ENCODE measurements at places on chromosomes 11 and 22.

- no peak for DNase-seq
Measured at GRCh38 chr22:37443977-37444376, 16.7 kb upstream of the ELFN2 start.

DNA sequence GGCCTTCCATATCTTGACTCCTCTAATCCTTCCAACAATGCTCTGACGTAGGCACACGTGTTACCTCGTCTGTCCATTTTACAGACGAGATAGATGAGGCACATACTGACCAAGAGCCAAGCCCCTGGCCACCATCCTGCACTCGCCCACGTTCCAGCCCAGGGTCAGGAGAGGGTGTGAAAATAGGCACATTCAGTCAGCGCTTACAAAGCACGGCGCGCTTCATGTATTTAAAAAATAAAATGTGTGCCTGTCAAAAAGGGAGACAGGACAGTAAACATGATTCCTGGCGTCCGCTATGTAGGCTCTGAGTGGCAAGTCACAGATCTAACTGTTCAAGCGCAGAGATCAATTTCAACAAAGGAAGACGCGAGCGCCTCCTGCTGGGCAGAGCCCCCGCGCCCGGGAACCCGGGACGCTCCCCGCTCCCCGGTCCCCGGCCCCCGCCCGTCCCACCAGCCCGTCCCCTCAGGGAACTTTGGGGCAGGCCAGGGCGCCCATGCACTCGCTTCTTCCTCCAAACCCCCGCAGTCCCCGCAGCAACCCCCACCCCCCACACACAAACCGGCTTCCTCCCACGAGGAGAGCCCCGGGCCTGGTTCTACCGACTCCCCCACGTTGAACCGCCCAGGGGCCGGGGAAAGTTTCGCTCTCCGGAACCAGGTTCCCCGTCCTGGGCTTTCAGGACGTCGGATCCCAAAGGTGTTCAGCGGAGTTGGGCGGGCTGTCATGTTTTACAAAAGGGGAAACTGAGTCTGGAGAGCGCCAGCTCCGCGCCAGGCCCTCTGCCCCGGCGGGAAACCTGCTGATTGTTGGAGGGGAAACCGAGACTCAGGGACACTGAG lies 10.4 kb upstream of the C1QTNF6 start:
- DNase-seq: peak; percentile 90

GRCh38 chr22:27206374-27207133 lies 549.2 kb downstream of the MIAT start:
- DNase-seq: no peak

DNA sequence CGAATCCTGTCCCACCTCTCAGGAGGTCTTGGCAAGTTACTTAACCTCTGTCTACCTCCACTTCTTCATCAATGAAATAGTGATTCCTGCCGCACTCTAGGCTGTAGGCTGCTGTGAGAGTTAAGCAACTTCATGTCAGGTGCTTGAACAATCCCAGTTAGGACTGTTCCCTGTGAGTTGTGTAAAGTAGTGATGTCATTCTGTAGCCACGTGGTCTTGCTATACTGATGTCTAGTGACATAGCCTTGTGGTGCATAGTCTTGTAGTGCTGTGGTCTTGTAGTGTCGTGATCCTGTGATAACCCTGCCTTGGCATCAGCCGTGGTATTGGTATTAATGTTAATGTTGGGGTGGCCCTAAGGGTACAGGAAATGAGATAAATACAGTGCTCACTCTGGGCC lies 30.3 kb upstream of the PRR5 start:
- no peak for DNase-seq

DNA sequence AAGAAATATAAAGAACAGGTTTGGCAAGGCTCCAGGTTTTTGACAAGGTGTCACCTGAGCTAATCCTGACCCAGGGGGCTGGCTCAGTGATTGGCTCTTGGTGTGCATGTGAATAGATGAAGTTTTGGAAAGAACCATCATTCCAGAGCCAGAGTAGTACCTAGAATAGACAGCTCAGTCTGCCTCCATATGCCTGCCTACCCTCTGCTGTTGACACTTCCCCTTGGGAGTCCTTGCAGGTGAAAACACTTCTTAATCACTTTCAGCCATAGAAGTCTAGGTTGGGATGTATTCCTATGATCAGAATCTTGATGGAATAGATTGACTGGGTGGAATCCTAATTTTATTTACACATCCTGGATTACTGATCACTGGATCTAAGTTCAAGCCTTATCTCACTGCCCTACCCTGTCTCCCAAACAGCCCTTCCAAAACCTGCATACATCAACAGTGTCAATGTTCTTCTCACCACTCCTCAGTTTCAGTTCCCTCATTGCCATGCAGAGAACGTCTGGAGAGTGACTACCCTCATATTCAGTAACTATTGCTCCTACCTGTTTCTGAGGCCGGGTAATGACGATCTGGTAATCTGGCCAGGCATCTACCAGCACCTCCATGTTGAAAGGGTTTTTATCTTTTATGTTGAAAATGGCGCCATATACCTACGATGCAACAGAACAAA lies 6.7 kb downstream of the GLYATL2 start:
- DNase-seq: no peak

GRCh38 chr22:32827049-32827602 lies 25.6 kb downstream of the TIMP3 start:
- DNase-seq: no peak

- DNase-seq: no peak
Measured at GRCh38 chr11:44979543-44980399, 29.1 kb upstream of the TP53I11 start.

- peak; percentile 87 for DNase-seq
Measured at GRCh38 chr11:66883016-66883965, 26.4 kb downstream of the LRFN4 start.

DNA sequence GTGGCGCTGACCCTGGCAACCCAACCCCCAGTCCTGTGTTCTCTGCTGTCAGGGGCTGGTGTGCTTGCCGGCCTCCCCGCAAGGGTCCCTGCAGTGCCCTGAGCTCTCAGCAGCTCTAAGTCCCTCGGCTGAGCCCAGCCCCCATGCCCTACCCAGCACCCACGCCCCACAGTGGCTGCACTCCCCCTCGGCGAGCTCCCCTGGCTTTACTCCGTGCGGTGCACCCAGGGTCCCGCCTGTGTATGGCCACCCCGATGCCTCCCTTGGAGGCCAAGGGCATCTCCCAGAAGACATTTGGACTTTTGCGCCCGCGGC lies 72.5 kb upstream of the SHISAL1 start:
- no peak for DNase-seq

DNA sequence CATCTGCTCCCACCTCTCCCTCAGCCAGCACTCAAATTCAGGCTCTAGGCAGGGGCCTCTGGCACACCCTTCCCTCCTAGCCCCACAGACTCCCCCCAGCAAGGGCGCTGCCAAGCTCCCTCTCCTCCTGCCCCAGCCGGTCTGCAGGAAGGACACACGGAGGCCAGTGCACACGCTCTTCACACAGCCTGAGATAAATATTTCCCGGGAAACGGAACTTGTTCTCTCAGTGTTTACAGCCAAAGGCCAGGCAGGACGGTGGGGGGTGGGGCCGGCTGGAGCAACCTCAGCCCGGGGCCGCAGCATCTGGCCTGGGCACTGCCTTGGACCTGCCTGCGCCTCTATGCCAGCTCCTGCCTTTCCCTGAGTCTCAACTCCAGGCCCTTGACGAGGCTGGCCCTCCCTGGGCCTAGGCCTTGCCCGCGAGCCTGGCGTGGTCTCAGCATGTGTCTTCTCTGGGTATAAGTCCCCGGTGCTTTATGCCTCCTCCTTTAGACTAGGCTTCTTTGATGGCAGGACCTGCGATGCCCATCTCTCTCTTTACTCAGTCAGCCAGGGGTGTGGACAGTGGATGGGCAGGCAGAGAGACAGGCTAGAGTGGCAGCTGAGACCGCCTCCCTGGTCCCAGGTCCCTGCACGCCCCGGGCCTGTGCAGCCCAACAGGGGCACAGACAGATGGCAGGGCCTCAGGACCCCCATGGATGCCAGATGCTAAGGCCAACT lies 48.4 kb downstream of the PDE2A start:
- DNase-seq: no peak

DNA sequence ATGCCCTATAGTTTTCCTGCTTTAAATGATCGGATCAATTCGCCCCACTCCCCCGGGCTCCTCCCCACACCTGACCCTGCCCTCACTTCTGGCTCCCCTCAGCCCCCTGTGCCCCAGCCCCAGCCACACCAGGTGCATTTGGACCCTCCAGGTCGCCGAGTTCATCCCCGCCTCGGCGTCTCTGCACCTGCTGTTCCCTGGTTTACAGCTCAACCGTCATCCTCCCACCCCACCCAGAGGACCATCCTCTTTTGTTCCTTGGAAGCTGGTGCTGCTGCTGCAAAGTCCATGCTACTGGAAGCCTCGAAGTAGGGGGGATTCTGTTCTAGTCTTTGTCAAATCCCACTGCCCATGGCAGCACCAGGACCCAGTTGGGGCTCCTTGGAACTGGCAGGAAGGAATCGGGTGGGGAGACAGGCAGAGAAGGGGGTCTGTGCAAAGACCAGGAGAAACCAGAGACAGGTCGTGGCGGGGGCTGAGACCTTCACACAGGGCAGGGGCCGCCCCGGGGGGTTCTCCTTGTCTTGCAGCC lies 4.5 kb upstream of the MUC5B start:
- DNase-seq: peak; percentile 43
